Activated gamma-delta T cell treated with anti-CD3 and anti-CD28 coated beads, Interleukin-2, amount 50 U/mL, for 16 hours (primary cell): ENCODE measurements at places on chromosomes 1 and 21.

DNA sequence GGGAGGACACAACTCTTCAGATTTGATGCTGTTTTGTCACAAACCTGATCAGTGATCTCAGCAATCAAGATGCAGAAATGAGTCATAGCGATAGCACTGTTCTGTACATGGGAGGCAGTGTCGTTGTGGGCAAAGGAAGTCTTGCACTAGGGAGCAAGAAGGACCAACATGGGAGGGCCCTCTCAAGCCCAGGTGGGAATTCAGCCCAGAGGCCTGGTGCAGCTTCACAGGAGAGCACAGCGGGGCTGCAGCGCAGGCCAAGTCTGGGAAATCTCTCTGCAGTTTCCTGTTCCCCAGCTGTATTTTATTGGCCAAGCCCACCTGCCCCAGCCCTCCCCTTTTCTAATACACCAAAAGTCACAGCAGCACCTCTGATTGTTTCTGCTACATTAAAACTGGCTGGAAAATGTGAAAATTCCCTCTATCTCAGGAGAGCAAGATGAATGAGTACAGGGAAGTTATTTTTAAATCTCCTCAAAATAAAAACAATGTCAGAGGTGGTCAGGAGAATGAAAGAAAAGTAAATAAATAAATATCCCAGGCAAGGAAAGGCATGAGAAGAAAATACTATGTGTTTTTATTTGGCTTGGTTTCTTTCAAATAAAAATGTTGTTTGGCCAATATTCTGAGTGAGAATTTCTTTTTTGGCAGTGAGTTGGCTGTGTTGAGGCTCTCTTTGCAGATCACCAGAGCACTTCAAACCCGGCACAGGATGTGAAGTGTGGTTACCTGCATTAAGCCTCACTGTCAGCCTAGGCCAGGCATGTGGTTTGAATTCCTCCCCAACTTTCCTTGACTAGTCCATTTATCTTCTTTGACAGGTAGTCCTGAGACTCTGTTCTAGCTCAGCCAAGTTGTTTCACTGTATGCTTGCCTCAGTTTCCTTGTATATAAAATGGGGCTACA is 422.1 kb downstream of the PLPP3 start:
- DNase-seq = no peak

DNA sequence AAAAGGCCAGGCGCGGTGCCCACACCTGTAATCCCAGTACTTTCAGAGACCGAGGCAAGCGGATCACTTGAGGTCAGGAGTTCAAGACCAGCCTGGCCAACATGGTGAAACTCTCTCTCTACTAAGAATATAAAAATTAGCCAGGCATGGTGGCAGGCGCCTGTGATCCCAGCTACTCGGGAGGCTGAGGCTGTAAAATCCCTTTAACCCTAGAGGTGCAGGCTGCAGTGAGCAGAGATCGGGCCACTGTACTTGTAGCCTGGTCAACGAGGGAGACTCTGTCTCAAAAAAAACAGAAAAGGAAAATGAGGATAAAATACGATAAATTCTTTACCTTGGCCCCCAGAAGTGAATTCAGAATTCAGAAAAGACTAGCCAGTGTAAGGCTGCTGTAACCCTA is 1.6 kb downstream of the TMEM50B start:
- DNase-seq = no peak

- DNase-seq = no peak
These were observed 21.6 kb downstream of the RAVER2 start for GRCh38 chr1:64766429-64766828.

DNA sequence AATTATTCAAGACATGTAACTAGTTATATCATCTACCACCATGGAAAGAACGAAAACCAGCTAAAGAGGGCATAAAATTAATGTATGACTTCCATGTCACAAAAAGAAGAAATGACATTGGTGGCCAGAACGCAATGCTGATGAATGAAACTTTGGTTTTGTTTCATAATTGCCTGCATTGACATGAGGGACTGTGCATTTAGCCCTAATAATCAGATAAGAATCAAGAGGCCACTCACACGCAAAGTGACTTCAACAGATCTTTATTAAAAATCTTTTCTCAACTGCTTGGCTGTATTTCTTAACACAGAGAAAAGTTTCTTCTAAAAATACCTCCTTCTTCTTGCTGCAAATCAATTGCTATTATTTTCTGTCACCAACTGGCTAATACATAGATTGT is 184.7 kb upstream of the RUNX1 start:
- DNase-seq = no peak

- DNase-seq = peak; percentile 48
These were observed 16.7 kb downstream of the ALX3 start for GRCh38 chr1:110053552-110054428.

DNA sequence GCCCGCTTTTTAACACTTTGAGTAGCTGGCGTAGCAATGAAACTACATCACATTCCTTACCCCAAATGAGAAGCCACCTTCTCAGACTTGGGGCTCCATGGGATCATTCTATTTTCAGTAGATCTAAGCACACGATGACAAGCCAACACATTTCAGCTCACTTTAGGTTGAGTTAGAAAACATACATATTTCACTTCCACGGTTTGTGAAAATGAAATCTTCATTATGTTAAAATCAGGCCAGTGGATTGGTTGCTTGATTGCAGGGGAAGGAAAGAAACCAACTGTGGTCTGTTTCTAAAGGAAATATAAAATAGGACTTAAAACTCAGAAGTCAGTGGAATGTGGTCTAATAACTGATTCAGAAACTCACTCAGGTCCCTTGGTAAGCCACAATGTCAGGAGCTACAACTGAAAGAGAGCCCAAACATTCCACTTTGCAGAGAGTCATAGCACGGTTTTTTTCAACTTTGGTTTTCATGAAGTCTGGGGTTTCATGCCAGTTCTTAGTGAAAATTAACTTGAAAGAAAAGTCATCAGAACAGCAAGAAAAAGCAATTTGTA is 82.3 kb upstream of the TIAM1 start:
- no peak for DNase-seq

DNA sequence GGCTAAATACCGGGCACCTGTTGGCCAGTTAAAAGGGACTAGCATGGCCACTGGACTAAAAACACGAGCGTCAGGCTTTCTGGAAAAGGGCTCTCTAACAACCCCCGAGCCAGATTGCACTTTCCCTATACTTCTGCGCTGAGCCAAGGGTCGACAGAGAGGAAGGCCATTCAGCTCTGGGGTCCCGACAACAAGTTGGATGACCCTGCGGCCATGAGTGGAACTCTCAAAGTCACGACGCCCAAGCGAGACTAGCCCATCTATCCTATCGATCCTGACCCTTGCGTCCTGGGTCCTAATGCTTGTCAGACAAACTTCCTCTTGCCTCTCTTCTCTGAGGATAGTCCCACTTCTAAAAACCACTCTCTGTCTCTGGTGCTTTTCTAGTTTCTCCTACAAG is 99.9 kb upstream of the PRDX6 start:
- DNase-seq = no peak

DNA sequence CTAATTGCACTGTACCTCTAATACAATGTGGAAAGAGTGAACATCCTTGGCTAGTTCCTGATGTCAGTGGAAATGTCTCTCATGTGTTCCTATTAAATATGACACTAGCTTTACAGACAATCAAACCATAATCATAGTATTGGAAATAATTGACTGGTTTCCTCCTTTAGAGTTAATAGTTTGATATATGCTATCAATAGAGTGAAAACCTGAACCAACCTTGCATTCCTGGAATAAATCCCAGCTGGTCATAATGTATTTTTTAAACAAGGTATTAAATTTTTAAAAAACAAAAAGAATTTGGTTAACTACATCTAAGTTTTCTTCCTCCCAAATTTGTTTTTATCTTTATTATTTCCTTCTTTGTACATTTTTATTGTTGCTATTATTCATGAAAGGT is 226.1 kb downstream of the SLC45A1 start:
- no peak for DNase-seq

DNA sequence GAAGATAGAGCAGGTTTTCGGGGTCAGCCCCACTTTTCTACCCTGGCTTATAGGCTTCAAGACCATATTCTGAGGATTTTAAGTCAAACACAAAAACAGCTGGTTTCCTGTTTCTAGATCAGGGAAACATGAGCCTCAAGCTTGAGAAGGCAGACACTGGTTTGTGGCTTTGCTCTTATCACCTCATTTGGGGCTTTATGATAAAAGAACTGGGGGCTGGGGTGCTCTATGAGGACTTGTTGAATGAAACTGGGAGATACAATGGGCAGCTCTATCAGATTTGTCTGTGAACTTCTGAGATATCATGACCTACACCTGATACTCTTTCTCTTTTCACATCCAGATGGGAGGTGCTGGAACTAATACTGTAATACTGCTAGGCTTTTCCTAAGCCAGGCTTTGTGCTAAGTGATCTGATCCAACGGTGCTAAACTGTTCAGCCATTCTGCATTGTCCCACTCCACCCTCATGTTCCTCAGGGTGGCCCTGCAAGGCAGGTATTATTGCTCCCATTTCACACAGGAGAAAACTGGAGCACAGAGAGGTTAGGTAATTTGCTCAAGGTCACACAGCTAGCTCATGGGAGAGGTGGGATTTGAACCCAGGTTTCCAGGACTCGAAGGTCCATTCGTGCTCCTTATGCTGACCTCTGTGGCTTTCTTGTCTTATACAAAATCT is 6.6 kb downstream of the AJAP1 start:
- no peak for DNase-seq

DNA sequence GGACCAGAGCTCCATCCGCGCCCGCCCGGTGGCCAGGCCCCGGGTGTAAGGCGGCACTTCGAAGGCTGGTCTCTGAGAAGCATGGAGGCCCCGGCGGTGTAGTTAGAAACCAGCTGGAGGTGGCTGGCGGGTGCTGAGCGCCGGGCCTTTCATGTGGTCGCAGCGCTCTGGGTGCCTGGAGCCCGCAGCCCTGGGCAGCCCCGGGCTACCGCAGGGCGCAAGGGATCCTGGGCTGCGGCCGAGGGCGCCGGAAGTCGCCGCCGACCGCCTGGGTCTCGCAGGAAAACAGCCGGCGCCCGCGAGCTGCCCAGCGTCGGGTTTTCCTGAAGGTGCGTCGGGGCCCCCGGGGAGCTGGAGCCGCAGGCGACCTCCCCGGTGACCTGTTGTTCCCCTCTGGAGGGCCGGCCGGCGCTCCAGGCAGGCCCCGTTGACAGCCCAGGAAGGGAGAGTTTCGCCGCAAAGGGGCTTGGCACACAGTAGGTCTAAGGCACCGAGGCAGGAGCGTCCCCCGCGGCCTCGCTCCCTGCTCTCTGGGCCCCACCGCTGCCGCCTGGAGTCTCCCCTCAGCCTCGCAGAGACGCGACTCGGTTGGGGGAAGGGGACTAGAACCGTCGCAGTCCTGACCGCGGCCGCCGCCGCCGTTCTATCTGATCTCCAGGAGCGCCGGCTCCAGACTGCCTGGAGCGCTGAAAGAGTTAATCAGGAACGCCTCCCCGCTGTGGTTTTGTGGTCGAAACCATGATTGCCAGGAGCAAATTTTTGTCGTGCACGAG is 2.7 kb downstream of the GRHL3 start:
- DNase-seq = peak; percentile 48

DNA sequence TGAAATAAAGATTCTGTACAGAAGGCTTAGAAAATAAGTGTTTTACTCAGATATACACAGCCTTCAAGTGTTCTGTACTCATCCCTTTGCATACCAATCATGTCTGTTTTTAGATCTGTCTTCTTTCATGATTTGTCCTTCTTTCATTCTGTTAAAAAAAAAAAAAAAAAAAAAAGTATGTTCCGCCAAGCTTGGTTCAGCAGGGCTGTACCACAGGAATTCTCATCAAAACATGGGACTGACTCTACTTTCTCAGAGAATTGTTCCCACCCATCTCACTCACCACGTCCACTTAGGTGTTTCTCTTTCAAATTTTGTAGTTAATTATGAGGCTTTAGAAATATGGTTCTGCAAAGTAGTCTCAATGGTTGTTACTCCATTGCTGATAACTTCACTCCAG is 119.0 kb downstream of the AK5 start:
- no peak for DNase-seq

GRCh38 chr21:19123525-19123924 is 719.9 kb upstream of the TMPRSS15 start:
- DNase-seq = no peak

- DNase-seq = no peak
These were observed 295.2 kb downstream of the LRRC7 start for GRCh38 chr1:69862906-69863305.

- DNase-seq = no peak
These were observed 31.8 kb upstream of the KCND3 start for GRCh38 chr1:112021263-112021662.

DNA sequence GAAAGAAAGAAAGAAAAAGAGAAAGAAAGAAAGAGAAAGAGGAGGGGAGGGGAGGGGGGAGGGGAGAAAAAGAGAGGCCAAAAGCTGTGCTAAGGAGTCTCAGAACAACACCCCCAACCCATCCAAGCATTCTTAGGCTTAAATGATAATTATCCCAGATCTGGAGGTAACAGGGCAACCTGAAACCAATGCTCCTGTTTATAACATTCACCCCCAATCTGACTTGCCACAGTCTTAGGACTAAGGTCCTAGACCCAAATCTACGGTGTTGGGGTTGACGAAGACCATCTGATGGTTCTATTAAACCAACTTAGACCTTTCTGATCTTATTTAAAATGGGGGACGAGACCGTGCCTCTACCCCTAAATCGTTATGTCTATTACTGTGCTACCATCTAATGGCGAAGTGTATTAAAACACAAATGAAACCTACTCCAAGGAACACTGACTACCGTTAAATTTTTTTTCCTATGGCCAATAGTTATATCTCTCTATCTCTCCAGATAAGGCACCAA is 119.3 kb upstream of the CDC42BPA start:
- DNase-seq = no peak

- DNase-seq = peak; percentile 47
These were observed 1.1 kb upstream of the ESPN start for GRCh38 chr1:6423321-6423999.
